Endodermal cell (in vitro differentiated cells): ENCODE measurements at places on chromosomes 1 and 21. TPM values are rescaled to one million over a fixed set of nuclear protein-coding genes. Genes with fewer than 3 reads are reported as not detected.

GRCh38 chr1:72271555-72272085, 10.7 kb downstream of the NEGR1 start:
- no peak for DNase-seq

- DNase-seq, result peak; percentile 12
Measured at GRCh38 chr1:33649759-33650158, 177.3 kb downstream of the ZSCAN20 start.

DNA sequence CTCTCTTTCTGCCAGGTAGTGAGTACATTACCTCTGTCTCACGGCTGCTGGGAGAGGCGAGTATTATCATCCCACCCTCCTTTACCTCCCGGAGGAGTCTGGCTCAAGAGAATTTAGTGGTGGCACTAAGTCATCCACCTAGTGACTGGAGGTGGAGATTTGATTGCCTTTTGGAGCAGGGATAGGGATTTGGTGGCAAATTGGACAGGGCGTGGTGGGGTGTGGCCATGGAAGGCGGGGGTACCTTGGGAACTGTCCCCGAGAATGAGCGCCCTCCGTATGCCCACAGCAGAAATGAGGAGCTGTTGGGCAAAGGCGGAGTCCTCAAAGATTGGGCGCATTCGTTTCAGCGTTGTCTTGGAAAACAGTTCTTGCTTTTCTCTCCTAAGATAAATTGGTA, 32.1 kb upstream of the HMGN1 start:
- no peak for DNase-seq

- peak; percentile 84 for DNase-seq
Measured at GRCh38 chr1:209150114-209150513, 433.4 kb upstream of the CAMK1G start.

- no peak for DNase-seq
Measured at GRCh38 chr1:213269829-213270228, 218.8 kb downstream of the RPS6KC1 start.

GRCh38 chr1:205926213-205926612, 17.0 kb downstream of the SLC26A9 start:
- DNase-seq, result peak; percentile 39

- no peak for DNase-seq
Measured at GRCh38 chr1:93878501-93878888, 511 bp downstream of the DNTTIP2 start.

- peak; percentile 4 for DNase-seq
Measured at GRCh38 chr21:35843911-35844667, 216.2 kb downstream of the SETD4 start.

GRCh38 chr1:203136409-203137042, 9.0 kb downstream of the ADORA1 start:
- no peak for DNase-seq

- no peak for DNase-seq
Measured at GRCh38 chr1:43427941-43428340, 25.8 kb downstream of the HYI start.

GRCh38 chr1:245092638-245092976, 62.2 kb upstream of the KIF26B start:
- no peak for DNase-seq

DNA sequence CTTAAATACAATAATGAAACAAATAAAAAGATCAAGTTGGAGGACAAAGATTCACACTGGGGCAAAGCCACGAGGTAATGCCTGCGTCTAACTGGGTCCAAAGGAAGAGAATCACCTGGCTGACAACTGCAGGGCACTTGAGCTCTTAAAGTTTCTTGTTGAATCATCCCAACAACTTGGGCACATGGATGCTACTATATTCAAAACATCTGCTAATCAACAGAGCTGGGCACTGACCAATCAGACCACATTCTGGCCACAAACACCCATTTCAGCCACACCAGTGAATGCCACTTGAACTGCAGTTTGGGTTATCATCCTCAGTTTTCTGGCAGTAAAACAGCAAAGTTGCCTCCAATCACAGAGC, 51.0 kb downstream of the ABCA4 start:
- no peak for DNase-seq

DNA sequence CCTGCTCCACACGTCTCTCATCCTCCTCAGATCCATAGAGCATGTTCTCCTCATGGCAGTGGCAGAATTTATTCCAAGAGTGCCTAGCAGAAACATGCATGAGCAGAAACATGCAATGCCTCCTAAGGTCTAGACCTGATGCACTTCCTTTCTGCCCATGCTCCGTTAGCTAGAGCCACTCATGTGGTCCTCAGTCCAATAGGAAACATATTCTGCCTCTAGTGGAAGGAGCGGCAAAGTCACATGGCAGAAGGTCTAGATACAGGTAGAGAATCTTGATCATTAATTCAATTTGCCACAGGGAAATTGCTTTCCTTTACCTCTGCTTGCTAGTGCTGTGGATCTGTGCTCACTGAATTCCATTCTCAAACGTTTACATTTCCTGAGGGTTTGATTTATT, 130.4 kb downstream of the KIF26B start:
- DNase-seq, result no peak

DNA sequence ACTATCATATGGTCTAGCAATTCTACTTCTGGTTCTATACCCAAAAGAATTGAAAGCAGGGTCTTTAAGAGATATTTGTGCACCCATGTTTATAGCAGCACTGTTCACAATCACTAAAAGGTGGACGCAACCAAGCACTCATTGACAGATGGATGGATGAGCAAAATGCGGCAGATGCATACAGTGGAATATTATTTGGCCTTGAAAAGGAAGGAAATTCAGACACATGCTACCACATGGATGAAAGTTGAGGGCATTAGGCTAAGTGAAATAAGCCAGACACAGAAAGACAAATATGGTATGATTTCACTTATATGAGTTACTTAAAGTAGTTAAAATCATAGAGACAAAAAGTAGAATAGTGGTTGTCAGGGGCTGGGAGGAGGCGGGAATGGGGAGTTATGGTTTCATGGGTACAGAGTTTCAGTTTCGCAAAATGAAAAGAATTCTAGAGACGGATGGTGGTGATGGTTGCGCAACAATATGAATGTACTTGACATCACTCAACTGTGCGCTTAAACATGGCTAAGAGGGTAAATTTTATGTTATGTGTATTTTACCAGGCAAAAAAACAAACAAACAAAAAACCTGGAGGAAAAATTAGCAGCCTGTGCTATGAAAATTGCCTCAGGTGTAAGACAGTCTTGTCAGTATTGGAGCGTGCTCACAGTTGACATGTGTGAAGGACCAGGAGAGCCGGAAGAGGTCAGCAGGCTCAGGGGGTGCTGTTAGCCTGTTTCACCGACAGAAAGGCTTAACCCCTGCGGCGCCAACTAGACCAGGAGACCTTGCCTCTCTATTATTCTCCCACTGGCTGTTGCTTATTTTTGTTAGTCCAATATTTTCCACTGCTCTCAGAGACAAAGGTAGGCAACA, 26.5 kb downstream of the CD247 start:
- peak; percentile 82 for DNase-seq

- DNase-seq, result no peak
Measured at GRCh38 chr1:169486281-169487051, 722 bp upstream of the SLC19A2 start.

- DNase-seq, result no peak
Measured at GRCh38 chr21:22536509-22536908, 1538.3 kb downstream of the NCAM2 start.

DNA sequence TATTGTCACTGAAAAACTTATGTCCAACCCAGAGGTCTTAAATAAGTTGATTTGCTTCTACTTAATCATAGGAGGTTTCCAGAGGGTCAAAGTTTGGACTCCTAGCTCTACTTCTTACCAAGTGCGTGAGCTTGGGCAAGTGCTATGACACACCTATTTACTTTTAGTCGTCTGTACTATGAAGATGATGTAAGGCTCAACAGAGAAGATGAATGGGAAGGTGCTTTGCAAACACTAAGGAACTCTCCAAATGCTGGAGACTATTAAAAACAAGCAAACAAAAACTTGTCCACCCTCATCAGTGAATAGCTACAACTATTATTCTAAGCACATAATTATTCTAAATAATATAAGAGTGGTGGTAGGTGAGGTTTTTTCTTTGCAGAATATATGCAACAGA, 232.3 kb upstream of the USP24 start:
- no peak for DNase-seq

- DNase-seq, result peak; percentile 56
Measured at GRCh38 chr1:228405200-228405978, 1.2 kb downstream of the TRIM11 start.

DNA sequence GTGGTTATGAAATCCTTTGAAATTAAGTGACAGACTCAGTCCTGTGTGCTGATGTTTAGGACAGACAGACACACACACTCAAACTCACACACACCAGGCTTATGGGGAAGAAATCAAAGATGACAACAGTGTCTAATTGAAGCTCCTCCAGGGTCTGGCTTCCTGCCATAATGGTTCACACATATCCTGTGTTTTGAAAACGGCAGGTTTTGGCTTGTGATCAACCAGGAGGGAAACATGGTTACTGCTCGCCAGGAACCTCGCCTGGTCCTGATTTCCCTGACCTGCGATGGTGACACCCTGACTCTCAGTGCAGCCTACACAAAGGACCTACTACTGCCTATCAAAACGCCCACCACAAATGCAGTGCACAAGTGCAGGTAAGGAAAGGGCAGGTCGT, 4.6 kb downstream of the MTARC1 start:
- DNase-seq, result no peak

Gene EPHA8
- 1.5 to 4.4 TPM (median 2.5 TPM) in 3 replicates for total RNA-seq

Gene OR2W3
- total RNA-seq, result 1.0 to 1.6 TPM (median 1.1 TPM) in 3 replicates

GRCh38 chr1:162977944-162978568, 91.1 kb upstream of the RGS4 start:
- no peak for DNase-seq
